Vagina (tissue), 2 donors: ENCODE measurements at places on chromosomes 12 and 14.

DNA sequence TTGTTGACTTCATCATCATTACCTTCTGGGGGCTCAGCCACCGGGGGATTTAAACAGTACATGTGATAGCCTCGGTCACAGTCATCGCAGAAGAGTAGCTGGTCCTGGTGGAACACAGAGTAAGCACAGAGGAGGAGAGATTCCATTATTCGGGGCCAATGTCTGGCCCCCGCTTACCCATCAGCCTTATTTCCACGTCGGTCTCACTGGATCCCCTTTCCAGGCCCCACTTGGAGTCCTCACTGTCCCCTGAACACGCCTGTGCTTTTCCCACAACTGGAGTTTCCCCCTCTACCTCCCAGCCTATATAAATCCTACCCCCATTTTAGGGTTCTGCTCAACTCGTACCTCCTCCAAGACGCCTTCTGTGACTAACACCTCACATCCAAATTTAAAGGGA, 274.0 kb downstream of the DPF3 start:
- DNase-seq, result peak; percentile 62
- no peaks in the 10 kb centered on the region for H3K36me3 ChIP-seq
- no peak overlapping the region for H3K4me3 ChIP-seq

- no peaks in the 10 kb centered on the region for H3K36me3 ChIP-seq
- no peak for DNase-seq
- H3K4me3 ChIP-seq, result no peak overlapping the region
- H3K4me1 ChIP-seq, result no peaks in the 10 kb centered on the region
- H3K27me3 ChIP-seq, result no peaks in the 10 kb centered on the region
Measured at GRCh38 chr12:104384141-104384880, 72.4 kb upstream of the CHST11 start.

- H3K4me3 ChIP-seq, result no peak overlapping the region
- H3K36me3 ChIP-seq, result no peaks in the 10 kb centered on the region
- H3K4me1 ChIP-seq, result no peaks in the 10 kb centered on the region
- DNase-seq, result no peak
- no peaks in the 10 kb centered on the region for H3K27me3 ChIP-seq
- H3K27ac ChIP-seq, result no peak overlapping the region
Measured at GRCh38 chr12:2544230-2544629, 250.5 kb upstream of the FKBP4 start.

- no peak overlapping the region for H3K4me3 ChIP-seq
- peak overlapping the region; percentile 91 for H3K27ac ChIP-seq
- H3K36me3 ChIP-seq, result no peaks in the 10 kb centered on the region
Measured at GRCh38 chr14:35331605-35332516, 39.7 kb downstream of the PSMA6 start.

GRCh38 chr12:49882851-49883464, 20.7 kb downstream of the FAIM2 start:
- no peak overlapping the region for H3K4me3 ChIP-seq
- no peak overlapping the region for H3K27ac ChIP-seq
- no peaks in the 10 kb centered on the region for H3K36me3 ChIP-seq

- H3K4me1 ChIP-seq, result no peaks in the 10 kb centered on the region
- no peaks in the 10 kb centered on the region for H3K27me3 ChIP-seq
- H3K4me3 ChIP-seq, result no peak overlapping the region
- DNase-seq, result no peak
Measured at GRCh38 chr12:1842905-1843640, 22.7 kb downstream of the LRTM2 start.

GRCh38 chr12:124484067-124484466, 83.3 kb downstream of the NCOR2 start:
- no peak overlapping the region for H3K27ac ChIP-seq
- H3K4me3 ChIP-seq, result no peak overlapping the region
- H3K36me3 ChIP-seq, result peaks cover 23% of the 10 kb centered on the region
- H3K4me1 ChIP-seq, result peaks cover 25% of the 10 kb centered on the region

GRCh38 chr12:88946372-88946997, 366.2 kb upstream of the KITLG start:
- no peak overlapping the region for H3K4me3 ChIP-seq
- DNase-seq, result no peak
- no peaks in the 10 kb centered on the region for H3K36me3 ChIP-seq
- H3K27me3 ChIP-seq, result no peaks in the 10 kb centered on the region
- H3K27ac ChIP-seq, result no peak overlapping the region

DNA sequence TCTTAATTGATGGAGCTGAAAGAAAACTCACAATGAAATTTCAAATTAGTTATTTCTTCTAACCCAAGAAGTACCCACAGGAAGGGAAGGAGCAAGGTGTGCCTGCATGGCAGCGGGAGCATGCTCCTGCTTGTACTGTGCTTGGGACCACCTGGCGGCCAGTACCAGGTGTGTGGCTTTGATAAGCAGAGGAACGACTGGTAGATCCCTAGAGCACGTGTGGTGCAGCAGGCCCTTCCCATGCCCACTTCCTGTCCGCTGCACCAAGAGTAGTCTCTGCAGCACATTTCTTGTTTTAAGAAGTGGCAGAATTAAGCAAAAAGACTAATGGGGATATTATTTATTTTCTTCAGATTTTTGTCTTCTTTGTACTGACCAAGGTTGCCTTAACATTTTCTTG, 122.3 kb upstream of the ATF1 start:
- H3K4me1 ChIP-seq, result peaks cover 22% of the 10 kb centered on the region
- no peaks in the 10 kb centered on the region for H3K27me3 ChIP-seq

- DNase-seq, result no peak
- no peak overlapping the region for H3K4me3 ChIP-seq
- H3K27me3 ChIP-seq, result no peaks in the 10 kb centered on the region
- no peaks in the 10 kb centered on the region for H3K4me1 ChIP-seq
- no peaks in the 10 kb centered on the region for H3K36me3 ChIP-seq
Measured at GRCh38 chr14:80172375-80173051, 38.8 kb downstream of the DIO2 start.

GRCh38 chr12:114868995-114869834, 185.2 kb upstream of the TBX3 start:
- no peaks in the 10 kb centered on the region for H3K4me1 ChIP-seq
- no peak for DNase-seq
- H3K36me3 ChIP-seq, result no peaks in the 10 kb centered on the region
- no peak overlapping the region for H3K4me3 ChIP-seq
- H3K27me3 ChIP-seq, result no peaks in the 10 kb centered on the region

- peak overlapping the region; percentile 47 for H3K27ac ChIP-seq
- H3K4me3 ChIP-seq, result no peak overlapping the region
- no peaks in the 10 kb centered on the region for H3K36me3 ChIP-seq
- no peak for DNase-seq
- no peaks in the 10 kb centered on the region for H3K27me3 ChIP-seq
Measured at GRCh38 chr12:70196811-70197281, 46.4 kb upstream of the CNOT2 start.

DNA sequence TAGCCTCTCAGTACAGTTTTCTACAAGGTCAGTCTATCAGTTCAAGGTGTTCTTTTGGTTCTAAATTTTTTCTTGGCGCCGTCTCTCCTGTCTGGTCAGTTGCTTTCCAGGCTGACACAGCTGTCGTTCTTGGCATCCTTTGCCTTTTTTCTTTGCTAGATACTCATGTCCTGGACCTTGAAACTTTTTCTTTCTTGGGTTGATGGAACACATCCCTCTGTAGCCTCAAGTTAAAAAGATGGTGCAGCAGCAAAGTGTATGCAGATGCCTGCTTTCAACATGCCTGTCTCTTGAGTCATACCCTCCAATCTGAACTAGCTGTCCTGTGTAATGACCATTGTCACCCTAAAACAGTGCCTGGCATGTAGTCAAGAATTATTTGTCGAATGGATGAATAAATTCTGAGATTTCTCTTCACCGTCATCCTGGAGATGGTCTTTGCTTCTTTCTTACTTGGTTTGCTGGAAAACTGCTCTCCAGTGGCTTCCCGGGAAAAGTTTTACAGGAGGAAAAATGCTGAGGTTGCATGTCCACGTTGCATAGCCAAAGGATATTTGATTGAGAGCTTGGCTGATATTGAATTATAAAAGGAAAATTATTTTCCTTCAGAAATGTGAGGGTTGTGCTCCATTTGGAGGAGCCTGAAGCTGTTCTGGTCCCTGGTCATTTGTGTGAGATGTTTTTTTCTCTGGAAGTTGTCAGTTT, 4.6 kb downstream of the NYNRIN start:
- H3K36me3 ChIP-seq, result peaks cover 10% of the 10 kb centered on the region
- no peak overlapping the region for H3K4me3 ChIP-seq
- H3K27ac ChIP-seq, result peak overlapping the region; percentile 91
- H3K4me1 ChIP-seq, result peaks cover 64% of the 10 kb centered on the region
- no peaks in the 10 kb centered on the region for H3K27me3 ChIP-seq
- no peak for DNase-seq

- DNase-seq, result no peak
- no peaks in the 10 kb centered on the region for H3K4me1 ChIP-seq
- H3K36me3 ChIP-seq, result no peaks in the 10 kb centered on the region
- no peak overlapping the region for H3K4me3 ChIP-seq
Measured at GRCh38 chr12:58089588-58089987, 148.2 kb downstream of the ATP23 start.

GRCh38 chr12:64660237-64661018, 50.1 kb downstream of the RASSF3 start:
- no peak overlapping the region for H3K4me3 ChIP-seq
- no peak overlapping the region for H3K27ac ChIP-seq
- DNase-seq, result no peak
- no peaks in the 10 kb centered on the region for H3K36me3 ChIP-seq

DNA sequence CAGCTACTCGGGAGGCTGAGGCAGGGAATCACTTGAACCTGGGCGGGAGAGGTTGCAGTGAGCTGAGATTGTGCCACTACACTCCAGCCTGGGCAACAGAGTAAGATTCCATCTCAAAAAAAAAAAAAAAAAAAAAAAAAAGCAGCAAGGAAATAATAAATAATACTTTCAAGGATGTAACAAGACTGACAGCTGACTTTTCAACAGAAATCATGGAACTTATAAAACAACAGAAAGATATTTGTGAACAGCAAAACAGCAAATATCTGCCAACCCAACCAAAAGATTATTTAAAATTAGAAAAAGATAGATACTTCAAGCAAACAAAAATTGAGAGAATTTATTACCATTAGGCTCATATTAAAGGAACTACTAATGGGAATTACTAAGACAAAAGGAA, 115.1 kb downstream of the TSHR start:
- no peak overlapping the region for H3K27ac ChIP-seq
- H3K4me3 ChIP-seq, result no peak overlapping the region
- H3K27me3 ChIP-seq, result no peaks in the 10 kb centered on the region
- no peaks in the 10 kb centered on the region for H3K36me3 ChIP-seq

- DNase-seq, result no peak
- no peak overlapping the region for H3K4me3 ChIP-seq
- H3K4me1 ChIP-seq, result peaks cover 38% of the 10 kb centered on the region
- H3K27ac ChIP-seq, result no peak overlapping the region
- H3K27me3 ChIP-seq, result no peaks in the 10 kb centered on the region
Measured at GRCh38 chr12:51388069-51388799, 3.0 kb downstream of the GALNT6 start.

DNA sequence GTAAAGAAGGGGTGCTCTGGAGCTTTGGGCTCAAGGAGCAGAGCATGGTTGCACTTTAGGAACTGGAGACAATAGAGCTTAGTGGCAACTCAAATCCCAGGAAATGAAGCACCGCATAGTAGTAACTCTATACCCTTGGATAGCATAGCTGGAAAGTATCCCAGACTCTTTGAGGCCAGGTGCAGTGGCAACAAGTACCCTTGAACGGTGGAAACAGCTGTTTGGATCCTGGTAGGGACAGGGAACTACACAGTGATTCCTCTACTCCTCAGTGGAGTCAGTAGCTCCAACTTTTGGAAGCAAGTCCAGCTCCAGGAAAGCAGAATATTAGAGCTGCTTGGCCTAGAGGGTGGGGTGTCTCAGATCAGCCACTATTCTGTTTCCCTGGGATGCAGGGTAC, 129.0 kb upstream of the WSCD2 start:
- no peak overlapping the region for H3K4me3 ChIP-seq
- no peaks in the 10 kb centered on the region for H3K36me3 ChIP-seq
- H3K27ac ChIP-seq, result no peak overlapping the region
- no peaks in the 10 kb centered on the region for H3K27me3 ChIP-seq
- H3K4me1 ChIP-seq, result no peaks in the 10 kb centered on the region
- DNase-seq, result peak; percentile 40

DNA sequence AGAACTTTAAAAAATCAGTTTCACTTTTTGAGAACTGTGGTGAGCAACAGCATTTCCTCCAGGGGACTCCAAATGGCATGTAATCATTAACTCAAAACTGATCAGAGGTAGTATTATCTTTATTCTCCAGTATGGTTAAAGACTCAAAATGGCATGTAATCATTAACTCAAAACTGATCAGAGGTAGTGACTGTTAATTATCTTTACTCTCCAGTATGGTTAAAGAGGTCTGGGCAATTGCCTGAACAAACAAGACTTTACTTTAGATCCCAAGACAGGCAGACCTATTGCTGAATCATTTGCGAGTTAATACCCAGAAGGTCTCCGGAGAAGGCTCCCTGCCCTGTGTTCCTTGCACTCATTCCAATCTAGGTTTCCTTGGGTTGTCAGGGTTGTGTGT, 6.6 kb upstream of the ACADS start:
- no peak for DNase-seq
- peaks cover 9% of the 10 kb centered on the region for H3K4me1 ChIP-seq
- no peaks in the 10 kb centered on the region for H3K36me3 ChIP-seq
- no peaks in the 10 kb centered on the region for H3K27me3 ChIP-seq

DNA sequence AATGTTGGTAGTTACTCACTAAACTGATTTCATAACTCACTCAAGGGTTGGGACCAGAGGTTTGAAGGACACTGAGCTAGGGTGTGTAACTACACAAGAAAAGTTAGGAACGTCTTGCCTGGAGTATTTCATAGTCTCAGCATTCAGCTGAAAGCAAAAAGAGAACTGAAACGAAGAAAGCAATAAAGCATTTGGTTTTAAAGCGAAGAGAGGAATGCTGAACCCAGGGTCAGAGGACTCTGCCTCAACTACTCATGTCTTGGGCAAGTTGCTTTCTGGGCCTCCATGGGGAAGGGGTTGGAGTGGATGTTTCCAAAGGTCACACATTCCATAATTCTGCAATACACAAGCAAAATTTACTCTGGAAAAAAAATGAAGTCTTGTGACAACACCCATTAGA, 1.4 kb downstream of the GNS start:
- no peaks in the 10 kb centered on the region for H3K36me3 ChIP-seq
- no peak overlapping the region for H3K27ac ChIP-seq
- peaks cover 36% of the 10 kb centered on the region for H3K4me1 ChIP-seq
- peak overlapping the region; percentile 67 for H3K4me3 ChIP-seq
- no peaks in the 10 kb centered on the region for H3K27me3 ChIP-seq
